ENCODE measurements at places on chromosomes 12 and 14.

GRCh38 chr12:50533971-50534370, 29.2 kb downstream of the DIP2B start:
- DNase-seq = no peak

DNA sequence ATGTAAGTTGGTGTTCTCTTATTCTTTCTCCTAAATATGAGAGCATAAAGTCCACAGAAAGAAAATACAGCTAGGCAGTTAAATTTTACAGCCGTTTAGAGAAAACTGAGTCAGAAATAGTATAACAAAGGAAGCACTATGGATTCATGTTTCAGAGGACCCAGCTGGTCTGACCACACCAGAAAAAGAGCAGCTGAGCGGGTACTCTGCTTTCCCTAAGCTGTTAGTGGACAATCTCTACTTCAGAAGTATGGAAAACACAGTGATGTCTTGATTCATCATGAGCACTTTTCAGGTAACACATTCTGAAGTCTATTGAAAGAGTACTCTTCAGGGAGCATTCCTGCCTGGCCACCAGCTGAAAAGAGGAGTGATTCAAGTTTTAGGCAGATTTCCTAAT, 12.4 kb downstream of the PPM1H start:
- no peak for DNase-seq

GRCh38 chr12:109462868-109463692, 14.0 kb downstream of the KCTD10 start:
- peak; percentile 98 for DNase-seq

- DNase-seq = no peak
Observed at GRCh38 chr12:41327096-41327895, 139.2 kb downstream of the PDZRN4 start.

DNA sequence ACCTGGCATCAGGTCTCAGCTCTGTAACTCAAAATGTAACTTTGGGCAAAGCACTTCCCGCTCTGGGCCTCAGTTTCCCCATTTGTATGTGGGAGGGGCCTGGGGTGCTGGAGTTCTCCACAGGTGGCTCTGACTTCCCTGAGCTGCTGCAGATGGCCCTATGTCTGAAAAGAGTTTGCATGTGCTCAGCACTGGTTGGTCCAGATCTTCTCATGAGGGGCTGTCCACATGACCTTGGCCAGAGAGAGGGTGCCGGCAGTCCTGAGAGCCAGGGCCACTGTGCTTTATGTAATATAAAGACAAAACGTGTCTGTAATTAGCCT, 7.2 kb upstream of the CACNA2D4 start:
- no peak for DNase-seq

- DNase-seq = no peak
Observed at GRCh38 chr14:74569387-74569786, 42.6 kb downstream of the LTBP2 start.

- DNase-seq = no peak
Observed at GRCh38 chr14:80315681-80316080, 104.4 kb upstream of the DIO2 start.

- no peak for DNase-seq
Observed at GRCh38 chr12:24177889-24178288, 228.4 kb upstream of the SOX5 start.

GRCh38 chr12:117809509-117809908, 159.3 kb downstream of the KSR2 start:
- DNase-seq = no peak

- no peak for DNase-seq
Observed at GRCh38 chr14:22200977-22201605, 387.9 kb downstream of the DAD1 start.

DNA sequence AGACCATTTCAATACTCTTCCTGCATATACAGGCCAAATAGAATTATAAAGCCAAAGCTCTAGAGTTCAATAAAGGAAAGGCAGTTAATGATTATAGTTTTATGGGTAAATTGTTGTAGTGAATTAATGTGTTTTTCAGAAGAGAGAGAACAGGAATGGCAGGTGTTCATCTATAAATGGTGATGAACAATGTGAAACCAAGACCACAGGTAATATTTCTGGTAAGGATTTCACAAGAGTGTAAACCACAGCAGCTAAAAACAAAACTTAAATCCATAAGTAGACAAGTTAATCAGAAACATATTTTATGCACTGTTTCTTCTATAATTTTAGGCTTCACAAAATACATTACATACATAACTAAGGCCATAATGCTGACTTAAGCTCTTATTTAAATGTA, 204.4 kb downstream of the SYT1 start:
- DNase-seq = no peak

GRCh38 chr12:113007166-113007565, 28.8 kb downstream of the OAS2 start:
- DNase-seq = no peak

GRCh38 chr14:34931206-34931605, 51.6 kb upstream of the SRP54 start:
- no peak for DNase-seq

GRCh38 chr14:35867280-35867629, 41.1 kb downstream of the BRMS1L start:
- DNase-seq = no peak

Data from AG04450 (cell line).